ENCODE measurements at places on chromosomes 1 and 21.

DNA sequence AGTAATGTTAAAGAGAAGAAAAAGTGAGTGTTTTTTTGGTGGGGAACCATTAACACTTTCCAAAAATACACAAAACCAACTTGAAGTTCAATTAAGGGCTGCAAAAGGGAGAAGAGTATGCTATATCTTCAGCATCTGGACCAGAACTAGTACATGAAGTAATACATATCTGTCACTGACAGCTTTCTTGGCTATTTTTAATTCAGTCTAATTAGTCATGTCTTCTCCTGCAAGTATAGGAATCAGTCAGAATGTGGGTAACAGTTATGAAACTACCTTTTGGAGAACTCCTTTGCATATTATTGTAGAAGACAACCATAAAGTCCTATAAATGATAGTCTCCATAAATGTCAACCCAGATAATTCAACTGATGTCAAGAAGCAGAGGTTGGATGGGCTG lies 901.2 kb downstream of the TTLL7 start:
- DNase-seq, result no peak

- DNase-seq, result peak; percentile 77
Observed at GRCh38 chr1:183780757-183781156, 24.2 kb upstream of the RGL1 start.

GRCh38 chr1:5955479-5955977 lies 36.7 kb downstream of the NPHP4 start:
- no peak for DNase-seq

GRCh38 chr1:26476958-26477357 lies 4.7 kb downstream of the HMGN2 start:
- no peak for DNase-seq

- DNase-seq, result peak; percentile 58
Observed at GRCh38 chr1:100883963-100884362, 10.7 kb downstream of the EXTL2 start.

GRCh38 chr21:33199100-33199464 lies 30.7 kb upstream of the IFNAR2 start:
- no peak for DNase-seq

Data from astrocyte of the cerebellum (primary cell).